ENCODE measurements at places on chromosomes 2 and 18. TPM values are rescaled to one million over a fixed set of nuclear protein-coding genes. Genes with fewer than 3 reads are reported as not detected.
A peak's percentile ranks its signal among the peaks of the same experiment; 100 is the strongest.

TET3 gene
- total RNA-seq = 6.0 TPM

- no peak overlapping the region for H3K4me3 ChIP-seq
- H3K27ac ChIP-seq = no peak overlapping the region
- no peaks in the 10 kb centered on the region for H3K36me3 ChIP-seq
- H3K4me1 ChIP-seq = no peaks in the 10 kb centered on the region
Measured at GRCh38 chr2:49286045-49286444, 131.7 kb upstream of the FSHR start.

DNA sequence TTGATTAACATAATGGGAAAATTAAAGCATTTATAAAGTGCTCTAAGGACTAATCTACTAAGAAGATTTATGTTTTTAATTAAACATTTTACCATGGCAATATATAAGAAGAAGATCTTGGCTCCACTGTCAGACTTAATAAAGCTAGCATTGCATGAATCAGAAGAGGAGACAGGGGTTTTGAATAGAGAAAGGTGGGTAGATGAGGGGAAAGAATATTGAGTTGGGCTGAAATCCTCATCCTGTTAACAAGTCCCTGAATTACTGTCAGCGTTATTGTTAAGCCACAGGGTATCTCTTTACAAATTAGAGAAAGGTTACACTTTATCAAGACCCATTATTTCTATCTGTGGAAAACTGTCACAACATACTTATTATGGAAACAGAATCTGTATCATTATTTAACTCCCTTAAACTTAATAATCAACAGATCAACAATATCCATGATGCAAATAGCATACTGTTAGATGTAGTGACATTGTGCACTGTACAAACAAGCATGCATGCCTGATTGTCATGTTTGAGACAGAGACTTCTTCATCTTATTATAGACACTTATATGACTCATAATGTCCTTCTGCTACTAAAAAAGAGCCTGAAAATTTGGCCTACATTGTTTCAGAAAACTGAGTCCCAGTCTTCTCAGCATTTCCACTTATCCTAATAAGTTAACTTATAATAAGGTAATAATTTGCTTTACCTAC lies 304.1 kb downstream of the NRXN1 start:
- no peak overlapping the region for H3K27ac ChIP-seq
- DNase-seq = no peak
- H3K4me1 ChIP-seq = no peaks in the 10 kb centered on the region
- H3K36me3 ChIP-seq = no peaks in the 10 kb centered on the region

DNA sequence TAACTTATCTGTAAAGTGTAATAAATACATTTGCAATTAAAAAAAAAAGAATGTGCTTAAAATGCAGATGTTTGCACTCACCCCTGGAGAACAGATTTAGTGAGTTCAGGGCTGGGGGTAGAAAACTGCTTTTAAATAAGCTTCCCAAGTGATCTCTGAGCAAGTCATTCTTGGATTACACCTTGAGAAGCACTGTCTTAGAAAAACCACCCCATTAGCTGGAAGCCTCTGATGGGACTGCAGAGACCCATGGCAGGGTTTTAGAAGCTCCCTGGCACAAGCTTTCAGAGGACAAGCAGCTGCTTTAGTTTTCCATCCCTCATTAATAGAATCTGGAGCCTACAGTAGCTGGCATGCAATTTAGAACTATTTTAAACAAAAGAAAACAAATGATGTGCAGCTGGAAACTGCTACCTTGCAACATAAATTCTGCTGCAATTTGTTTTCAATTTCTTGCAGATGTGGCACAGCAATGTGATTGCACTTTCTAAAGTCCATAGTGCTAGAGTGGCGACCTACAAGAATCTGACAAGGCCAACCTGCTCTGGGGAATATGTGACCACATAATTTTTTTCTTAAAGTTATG lies 141.5 kb downstream of the CDC42EP3 start:
- H3K4me1 ChIP-seq = no peaks in the 10 kb centered on the region
- DNase-seq = no peak
- H3K4me3 ChIP-seq = no peak overlapping the region
- no peaks in the 10 kb centered on the region for H3K36me3 ChIP-seq

- DNase-seq = peak; percentile 94
- no peak overlapping the region for H3K27ac ChIP-seq
- H3K4me3 ChIP-seq = no peak overlapping the region
- no peaks in the 10 kb centered on the region for H3K27me3 ChIP-seq
Measured at GRCh38 chr2:99636144-99637034, 146.6 kb upstream of the REV1 start.

GRCh38 chr18:58239879-58240278 lies 195.9 kb downstream of the NEDD4L start:
- no peak overlapping the region for H3K27ac ChIP-seq
- H3K27me3 ChIP-seq = no peaks in the 10 kb centered on the region
- no peak overlapping the region for H3K4me3 ChIP-seq
- H3K36me3 ChIP-seq = no peaks in the 10 kb centered on the region
- peaks cover 7% of the 10 kb centered on the region for H3K4me1 ChIP-seq

- no peaks in the 10 kb centered on the region for H3K36me3 ChIP-seq
- no peaks in the 10 kb centered on the region for H3K4me1 ChIP-seq
- no peak overlapping the region for H3K27ac ChIP-seq
- DNase-seq = no peak
- no peak overlapping the region for H3K4me3 ChIP-seq
Measured at GRCh38 chr2:23563673-23564614, 179.0 kb downstream of the KLHL29 start.

GPR45 gene
- not detected for total RNA-seq
